ENCODE measurements at places on chromosomes 2 and 18.

DNA sequence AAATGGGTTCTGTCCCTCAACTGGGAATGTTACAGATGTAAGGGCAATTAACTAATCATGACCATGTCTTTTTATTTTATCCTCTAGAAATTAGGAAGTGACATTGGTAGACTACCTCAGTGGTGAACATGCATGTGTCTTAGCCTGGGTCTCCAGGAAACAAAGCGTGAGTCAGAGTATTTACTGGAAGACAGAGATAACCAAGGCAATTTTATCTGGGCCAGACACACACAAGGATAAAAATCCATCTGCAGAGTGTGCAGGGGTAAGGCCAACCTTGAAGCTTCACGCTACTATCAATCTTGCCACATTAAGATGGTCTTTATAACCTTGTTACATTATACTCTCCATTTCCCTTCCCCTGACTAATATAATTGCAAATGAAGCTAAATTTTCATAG, 487.5 kb downstream of the SUCLG1 start:
- no peak for DNase-seq

- DNase-seq = no peak
These were observed 38.5 kb downstream of the TSHZ1 start for GRCh38 chr18:75249175-75249518.

DNA sequence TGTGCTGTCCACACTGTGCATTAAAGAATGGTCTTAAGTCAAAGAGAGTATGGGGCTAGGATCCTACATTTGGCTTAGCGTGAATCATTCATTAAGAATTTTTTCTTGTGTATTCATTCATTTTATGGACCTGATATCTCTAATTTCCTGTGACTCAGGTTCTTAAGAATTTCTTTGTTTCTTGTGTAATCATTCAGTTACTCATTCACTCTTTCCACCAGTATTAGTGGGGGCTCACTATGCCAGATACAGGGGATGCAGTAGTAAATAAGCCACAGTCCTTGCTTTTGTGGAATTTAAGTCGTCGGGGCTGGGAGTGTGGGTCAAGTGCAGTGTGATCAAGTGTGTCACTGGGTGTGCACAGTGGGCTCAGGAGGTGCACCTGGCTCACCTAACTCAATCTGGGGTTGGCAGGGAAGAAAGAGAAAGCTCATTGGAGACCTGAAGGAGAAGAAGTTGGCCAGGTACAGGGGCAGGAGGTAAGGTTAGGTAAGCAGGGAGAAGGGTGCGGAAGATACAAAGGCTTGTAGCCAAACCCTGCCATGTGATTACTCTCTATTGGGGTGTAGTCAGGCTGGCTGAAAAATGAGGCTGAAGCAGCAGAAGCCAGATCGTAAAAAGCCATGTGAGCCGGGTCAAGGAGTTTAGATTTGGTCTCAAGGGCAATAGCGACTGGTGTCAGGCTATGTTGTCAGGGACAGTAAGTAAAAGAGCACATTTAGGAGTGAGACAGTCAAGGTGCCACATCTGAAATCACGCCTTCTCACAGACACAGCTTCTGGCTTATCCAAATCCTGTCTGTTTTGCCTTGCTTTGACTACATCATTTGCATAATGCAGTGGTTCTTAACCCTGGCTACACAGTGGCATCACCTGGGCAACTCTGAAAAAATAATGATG, 67.2 kb downstream of the KCTD1 start:
- no peak for DNase-seq

GRCh38 chr2:41870265-41870585, 177.6 kb upstream of the PKDCC start:
- no peak for DNase-seq

DNA sequence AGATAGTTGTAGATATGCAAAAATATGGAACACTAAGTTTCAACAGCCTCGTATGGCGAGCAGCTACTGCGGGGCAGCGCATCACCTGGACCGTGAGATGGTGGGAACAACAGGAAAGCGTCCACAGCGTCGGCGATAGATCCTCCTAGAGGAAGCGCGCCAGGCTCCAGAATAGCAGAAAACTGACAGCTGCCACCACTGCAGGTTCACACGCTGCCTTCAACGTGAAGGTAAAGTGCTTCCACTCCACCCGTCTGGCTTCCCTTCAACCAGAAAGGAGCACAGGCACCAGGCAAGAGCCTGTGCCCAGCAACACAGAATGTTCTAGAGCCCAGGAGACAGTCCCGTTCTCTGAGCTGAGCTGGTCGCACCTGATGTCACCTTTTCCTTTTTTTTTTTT, 20.0 kb downstream of the FBXO48 start:
- DNase-seq = no peak

DNA sequence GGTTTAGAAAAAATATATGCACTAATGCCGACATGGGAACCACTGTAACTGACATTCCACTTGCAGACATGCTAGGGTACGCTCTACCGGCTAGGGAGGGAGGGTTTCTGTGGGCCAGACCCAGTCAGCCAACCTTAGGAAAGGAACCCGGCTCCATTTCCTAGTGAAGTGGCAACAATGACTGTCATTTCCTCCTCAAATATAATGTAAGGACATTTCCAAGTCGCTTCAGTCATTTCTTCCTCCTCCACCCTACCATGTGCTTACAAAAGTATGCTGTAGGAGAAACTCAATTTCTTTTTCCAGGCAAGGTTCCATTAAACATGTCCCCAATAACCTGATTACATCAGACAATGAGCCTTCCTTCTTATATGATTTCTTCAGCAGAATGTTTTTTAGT, 64.3 kb upstream of the PSMD14 start:
- DNase-seq = no peak

DNA sequence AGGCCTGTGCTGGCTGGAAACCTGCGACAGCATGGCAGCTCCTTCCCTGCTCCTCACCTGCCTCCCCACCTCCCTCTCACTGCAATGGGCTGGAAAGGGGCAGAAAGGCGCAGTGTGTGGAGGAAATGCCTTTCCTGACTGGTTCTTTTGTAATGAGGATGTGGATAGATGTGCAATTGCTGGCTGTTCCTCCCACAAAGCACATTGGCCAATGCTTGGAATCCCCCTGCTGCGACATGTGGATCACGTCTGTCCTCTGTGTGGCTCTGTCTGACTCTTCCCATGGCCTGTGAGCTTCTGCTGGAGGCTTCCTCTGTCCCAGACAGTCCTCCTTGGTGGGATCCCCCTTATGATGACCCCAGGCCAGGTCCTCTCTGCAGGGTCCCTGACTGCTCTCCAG, 172.5 kb downstream of the NCK2 start:
- no peak for DNase-seq
